ENCODE measurements at places on chromosomes 5 and 9. TPM values are rescaled to one million over a fixed set of nuclear protein-coding genes. Genes with fewer than 3 reads are reported as not detected.

The GRXCR2 gene
- not detected for polyA plus RNA-seq

- DNase-seq = no peak
Observed at GRCh38 chr5:76319673-76320072, 83.4 kb upstream of the IQGAP2 start.

- no peak for DNase-seq
Observed at GRCh38 chr9:109451311-109452025, 46.6 kb downstream of the PTPN3 start.

DNA sequence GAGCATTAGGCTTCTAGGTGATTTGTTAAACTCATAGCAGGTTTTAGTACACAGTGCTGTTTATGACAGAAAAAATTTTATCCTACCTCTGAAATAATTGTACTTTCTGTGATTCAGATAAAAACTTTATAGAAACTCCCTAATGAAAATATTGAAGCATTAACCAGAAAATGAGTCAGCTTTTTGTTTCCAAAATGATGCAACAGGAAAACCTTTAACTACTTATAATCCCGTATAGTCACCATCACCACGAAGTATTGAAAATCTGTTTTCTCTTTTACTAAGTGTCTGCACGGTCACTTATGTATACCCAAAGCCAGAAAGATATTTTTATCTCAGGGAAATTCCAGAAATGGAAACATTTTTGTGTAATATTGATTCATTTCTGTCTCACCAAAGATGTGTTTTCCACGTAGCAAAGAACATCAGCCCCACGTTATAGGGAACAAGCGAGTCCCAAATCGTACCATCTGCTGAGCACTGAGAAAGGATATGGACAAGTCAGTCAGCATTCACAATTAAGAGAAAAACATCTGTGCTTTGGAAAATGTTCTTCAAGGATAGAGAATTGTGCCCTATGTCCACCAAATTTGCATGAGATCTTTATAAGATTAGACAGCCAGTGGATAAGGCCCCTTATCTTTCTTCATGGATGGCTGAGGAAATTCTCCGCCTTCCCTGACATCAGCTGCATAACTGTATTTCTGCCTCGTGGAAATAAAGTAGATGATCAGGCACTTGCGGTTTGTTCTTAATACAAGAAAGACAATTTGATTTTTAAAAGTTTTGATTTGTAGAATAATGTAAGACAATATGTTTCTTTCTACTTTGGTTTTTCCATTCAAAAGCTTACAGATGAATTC lies 41.9 kb downstream of the TNFAIP8 start:
- DNase-seq = no peak

- no peak for DNase-seq
Observed at GRCh38 chr9:19931098-19931890, 142.5 kb upstream of the SLC24A2 start.

DNA sequence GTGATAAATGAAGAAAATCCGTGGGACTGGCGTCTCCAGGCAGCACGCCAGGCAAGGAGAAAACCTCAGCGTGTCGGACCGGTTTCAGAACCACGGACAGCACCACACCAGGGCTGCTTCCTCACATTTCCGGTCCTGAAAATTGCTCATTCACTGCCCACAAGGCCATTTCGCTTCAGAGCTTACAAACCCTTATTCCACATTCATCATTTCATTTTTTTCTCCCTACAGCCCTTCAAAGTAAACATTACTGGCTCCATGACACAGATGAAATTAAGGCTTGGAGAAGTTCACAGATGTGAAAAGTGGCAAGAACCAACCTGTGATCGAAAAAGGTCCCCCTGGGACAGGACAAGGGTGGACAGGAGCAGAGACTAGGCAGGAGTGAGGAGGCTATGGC lies 1.5 kb upstream of the GPRIN1 start:
- no peak for DNase-seq

The C5orf34 gene
- polyA plus RNA-seq = 1.7 TPM

- DNase-seq = no peak
Observed at GRCh38 chr5:174191850-174192655, 146.5 kb downstream of the NSG2 start.

- peak; percentile 94 for DNase-seq
Observed at GRCh38 chr9:98034593-98035546, 21.7 kb upstream of the NANS start.

DNA sequence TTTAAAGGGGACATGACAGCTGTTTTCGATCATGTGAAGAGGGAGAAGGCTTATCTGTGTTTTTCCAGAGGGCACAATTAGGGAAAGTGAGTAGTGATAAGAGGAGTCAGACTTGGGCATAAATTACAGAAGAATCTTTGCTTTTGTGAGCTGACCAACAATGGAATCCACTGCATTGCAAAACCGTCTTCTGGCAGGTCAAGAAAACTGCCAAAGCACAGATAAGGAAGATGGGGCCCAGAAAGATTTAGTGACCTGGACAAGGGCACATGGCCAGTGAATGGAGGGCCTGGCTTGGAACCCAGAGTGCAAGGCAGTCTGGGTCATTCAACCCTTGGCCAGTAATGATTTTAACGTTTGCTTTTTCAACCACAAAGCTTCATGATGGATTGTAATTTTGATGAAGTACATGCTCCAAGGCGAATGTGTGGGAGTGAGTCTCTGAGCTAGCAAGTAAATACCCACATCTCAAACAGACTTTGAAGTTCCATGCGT lies 153.2 kb upstream of the MAST4 start:
- no peak for DNase-seq

- no peak for DNase-seq
Observed at GRCh38 chr5:4313138-4313537, 717.5 kb downstream of the IRX1 start.

DNA sequence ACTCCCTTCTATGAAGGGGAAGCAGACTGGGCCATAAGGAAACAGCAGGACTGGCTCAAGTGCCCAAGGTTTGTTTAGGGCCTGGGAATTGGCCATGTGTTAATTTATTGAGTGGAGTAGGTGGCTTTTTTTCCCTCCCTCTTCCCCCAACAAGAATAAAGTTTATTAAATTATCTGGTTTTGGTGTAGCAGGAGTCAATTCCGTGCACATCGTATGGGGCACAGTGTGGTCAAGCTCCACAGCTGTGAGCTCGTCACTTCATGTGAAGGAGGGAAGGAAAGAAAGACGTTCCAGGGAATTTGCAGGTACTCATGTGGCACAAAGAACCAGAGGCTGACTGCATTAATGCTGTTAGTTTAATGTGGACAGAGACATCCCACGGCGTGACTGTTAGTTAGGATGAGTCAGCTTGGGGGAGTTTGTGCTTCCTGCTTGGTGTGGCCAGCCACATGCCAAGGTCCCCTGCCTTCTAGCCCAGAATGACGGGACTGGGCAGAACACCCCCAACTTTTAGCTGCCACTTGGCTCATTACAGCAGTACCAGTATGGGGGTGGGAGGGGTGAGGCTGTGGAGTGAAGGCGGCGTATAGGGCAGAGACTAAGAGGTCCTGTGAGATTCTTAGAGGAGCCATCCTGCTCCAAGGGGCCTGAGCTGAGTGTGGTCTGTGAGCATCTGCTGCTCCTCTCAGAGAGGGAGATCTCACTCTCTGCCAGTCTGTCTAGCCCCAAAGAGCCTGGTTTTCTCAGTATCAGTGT lies 33.2 kb downstream of the CSF1R start:
- no peak for DNase-seq

The DNM1 gene
- polyA plus RNA-seq = 1.3 TPM

The GABRA1 gene
- polyA plus RNA-seq = not detected

GRCh38 chr5:2003690-2004365 lies 121.1 kb upstream of the IRX4 start:
- DNase-seq = no peak

The GFI1B gene
- 0.19 TPM for polyA plus RNA-seq

The MLANA gene
- polyA plus RNA-seq = not detected

DNA sequence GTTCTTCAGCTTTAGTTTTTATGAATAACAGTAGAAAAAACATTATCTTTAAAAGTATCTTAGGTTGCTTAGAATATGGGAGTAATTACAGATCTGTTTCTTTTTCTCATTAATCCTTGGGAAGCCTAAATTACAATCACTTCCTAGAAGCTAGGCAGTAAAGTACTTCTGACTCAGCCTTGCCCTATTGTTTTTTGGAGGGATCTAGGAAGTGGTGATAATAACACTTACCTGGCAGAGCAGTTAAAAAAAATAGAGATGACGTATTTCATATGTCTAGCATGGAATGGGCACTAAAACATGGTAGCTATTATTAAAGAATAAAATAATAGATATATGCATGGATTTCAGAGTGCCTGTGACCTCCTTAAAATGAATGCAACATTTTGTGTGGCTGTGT lies 8.2 kb upstream of the FST start:
- no peak for DNase-seq

- no peak for DNase-seq
Observed at GRCh38 chr5:95617057-95617456, 2.8 kb upstream of the GPR150 start.

DNA sequence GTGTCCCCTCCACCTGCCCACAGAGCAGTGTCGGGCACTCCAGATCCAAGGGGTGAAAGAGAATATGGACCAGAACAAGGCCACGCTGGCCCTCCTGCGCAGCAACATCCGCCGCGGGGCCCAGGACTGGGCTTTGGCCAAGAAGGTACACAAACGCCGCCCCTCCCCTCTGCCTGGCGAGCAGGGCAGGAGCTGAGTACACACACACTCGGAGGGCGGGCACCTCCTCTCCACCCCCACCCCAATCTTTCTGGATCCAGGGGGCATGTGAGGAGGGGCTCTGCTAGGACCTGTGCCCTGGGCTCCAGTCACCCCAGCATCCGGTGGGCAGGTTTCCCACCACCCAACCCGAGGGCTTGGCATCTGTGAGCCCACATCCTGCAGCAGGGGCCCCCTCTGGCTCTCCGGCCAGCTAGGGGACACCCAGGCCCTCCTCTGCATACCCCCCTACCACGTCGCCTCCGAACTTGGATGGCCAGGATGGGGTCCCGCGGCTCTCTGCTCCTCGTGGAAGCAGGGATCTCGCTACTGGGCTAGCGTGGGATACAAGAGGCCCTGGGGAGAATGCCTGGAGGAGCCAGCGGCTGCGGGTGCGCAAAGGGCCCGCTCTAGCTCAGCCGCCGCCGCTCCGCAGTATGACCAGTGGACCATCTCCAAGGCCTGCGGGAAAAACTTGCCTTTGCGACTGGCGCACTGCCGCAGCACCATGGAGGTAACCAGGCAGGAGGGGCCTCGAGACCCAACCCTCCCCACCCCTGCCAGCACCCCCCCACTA lies 3.1 kb downstream of the CCDC183 start:
- peak; percentile 79 for DNase-seq

GRCh38 chr5:102048940-102049339 lies 247.1 kb downstream of the SLCO4C1 start:
- no peak for DNase-seq

DNA sequence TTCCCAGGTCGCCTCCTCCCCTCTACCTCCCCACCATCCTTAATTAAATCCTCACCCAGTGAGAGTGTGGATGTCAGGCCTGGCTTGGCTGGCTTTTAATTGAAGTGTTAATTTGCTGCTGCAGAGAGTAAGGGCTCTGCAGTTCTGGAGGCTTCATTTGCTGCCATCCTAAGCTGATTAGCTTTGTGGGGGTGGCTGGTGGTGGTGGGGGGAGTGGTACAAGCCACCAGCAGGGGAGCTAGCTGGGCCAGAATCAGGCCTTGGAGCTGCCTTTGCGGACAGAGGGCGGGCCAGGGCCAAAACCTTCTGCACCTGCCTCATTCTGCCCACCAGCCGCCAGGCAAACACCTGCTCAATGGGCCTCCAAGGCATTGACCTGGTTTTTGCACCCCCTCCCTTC lies 26.8 kb upstream of the TIFAB start:
- DNase-seq = no peak

- peak; percentile 41 for DNase-seq
Observed at GRCh38 chr5:132221781-132222648, 5.6 kb downstream of the P4HA2 start.

Data from spleen (tissue), 13 donors.